ENCODE measurements at places on chromosomes 12 and 14.

DNA sequence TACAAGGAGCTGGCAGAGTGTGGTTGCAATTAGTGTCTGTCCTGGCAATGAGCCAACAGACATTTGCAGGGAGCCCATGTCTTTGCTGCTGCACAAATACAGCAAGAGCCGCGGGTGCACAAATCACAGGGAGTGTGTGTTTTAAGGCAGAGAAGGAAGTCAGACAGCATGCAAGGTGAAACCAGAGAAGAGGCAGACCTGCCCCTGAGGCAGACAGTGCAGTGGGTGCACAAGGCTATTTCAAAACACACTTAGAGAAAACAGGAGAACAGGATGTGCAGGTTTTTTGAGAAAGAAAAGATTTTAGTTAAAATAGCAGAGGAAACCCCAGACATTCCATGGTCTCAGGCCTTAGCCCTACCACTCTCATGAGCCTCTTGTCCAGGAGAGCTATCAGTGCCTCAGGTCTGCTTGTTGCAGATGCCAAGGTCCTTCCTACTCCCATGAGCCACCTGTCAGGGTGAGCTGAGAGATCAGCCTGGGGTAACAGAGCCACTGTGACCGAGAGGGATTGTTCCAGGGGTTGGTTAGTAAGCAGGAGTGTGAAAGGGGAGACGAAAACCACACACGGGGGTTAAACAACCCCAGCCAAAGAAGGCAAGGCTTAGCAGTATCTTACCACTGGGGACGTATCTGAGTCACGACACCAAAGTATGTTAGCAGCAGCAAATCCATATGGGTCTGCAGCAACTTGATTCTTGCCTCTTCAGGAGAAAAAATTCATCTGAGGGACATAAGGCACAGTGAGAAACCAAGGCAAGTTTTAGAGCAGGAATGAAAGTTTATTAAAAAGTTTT, 78.1 kb downstream of the C14orf132 start:
- DNase-seq: peak; percentile 45

GRCh38 chr12:64825143-64826021, 935 bp downstream of the TBC1D30 start:
- no peak for DNase-seq

DNA sequence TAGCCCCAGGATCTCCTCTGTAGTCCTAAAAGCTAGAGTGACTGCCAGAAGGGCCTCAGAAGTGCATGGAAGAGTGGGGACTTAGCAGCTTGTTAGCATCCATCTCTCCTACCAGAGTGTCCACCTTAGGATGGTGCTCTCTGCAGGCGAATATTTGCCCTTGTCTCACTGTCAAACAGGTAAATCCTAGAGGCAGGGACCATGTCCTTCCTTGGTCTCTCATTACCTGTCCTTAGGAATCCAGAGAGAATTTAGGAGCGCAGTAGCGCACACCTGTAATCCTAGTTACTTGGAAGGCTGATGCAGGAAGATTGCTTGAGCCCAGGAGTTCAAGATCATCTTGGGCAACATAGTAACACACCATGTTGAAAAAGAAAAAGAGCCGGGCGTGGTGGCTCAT, 21.4 kb downstream of the AGAP2 start:
- DNase-seq: no peak

GRCh38 chr12:130299574-130299973, 38.1 kb upstream of the PIWIL1 start:
- no peak for DNase-seq

DNA sequence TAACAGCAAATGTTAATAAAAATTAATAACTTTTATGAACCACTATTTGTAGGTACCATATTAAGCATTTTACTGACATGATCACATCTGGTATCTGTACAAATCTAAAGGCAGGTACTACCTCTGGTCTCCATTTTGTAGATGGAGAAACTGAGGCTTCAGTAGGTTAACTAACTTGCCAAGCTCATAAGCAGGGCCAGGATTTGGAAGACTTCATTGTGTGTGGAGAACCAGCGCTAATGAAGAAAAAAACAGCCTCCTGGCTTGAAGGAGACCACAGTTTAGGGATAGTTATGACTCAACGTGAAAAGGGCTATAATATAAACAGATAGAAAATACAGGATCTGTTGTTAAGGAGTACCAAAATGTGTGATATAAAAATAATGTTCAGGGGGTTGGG, 1.0 kb downstream of the NUP37 start:
- DNase-seq: peak; percentile 11

DNA sequence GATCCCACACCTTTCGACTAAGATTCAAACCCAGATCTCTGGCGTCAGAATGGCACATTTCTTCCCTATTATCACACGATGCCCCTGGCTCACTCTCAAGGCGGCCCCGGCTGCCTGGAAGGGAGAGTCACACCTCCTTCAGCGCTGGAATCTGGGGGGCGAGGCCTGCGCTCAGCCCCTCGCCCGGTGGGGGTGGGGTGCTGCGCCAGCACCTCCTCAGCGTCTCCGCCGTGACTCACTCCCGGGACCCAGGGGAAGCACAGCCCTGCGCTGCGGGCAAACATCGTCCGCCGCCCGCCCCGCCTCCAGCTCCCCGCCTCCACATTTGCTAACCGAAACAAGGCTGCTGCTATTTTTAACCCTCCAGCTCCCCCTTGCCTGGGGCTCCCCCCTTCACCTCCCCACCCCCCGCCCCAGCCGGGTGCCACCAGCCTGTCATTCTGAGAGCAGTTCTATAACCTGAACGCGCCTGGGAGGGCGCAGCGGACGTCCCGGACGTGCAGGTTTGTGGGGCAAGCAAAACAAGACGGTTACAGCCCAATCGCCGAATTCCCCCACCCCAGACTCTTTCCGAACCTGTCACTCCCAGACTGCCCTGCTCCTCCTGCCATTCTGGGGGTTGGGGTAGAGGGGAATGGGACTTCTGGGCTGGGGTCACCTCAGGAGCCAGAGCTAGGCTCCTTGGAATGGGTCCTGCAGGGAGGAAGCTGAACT, 6.7 kb downstream of the HDAC7 start:
- DNase-seq: peak; percentile 84

- DNase-seq: peak; percentile 59
Measured at GRCh38 chr14:58428118-58428683, 682 bp downstream of the KIAA0586 start.

DNA sequence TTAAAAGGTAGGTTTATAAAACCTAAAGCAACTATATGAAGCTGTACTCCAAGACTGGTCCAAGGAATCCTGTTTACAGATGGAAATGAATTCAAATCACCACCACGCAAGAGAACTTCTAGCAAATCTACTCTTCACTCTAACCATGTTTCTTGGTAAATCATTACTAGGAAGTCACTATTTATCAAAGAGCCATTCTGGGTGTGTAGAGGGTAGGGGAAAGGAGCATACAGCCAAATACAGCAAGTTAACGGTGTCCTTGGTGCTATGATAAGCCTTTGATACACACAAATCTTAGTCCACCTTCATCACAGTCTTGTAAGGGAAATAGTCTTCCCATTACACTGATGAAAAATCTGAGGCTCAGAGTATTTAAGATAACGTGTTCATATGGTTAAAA, 16.8 kb downstream of the NIN start:
- DNase-seq: no peak

GRCh38 chr12:121657305-121658008, 12.0 kb downstream of the MORN3 start:
- DNase-seq: no peak

DNA sequence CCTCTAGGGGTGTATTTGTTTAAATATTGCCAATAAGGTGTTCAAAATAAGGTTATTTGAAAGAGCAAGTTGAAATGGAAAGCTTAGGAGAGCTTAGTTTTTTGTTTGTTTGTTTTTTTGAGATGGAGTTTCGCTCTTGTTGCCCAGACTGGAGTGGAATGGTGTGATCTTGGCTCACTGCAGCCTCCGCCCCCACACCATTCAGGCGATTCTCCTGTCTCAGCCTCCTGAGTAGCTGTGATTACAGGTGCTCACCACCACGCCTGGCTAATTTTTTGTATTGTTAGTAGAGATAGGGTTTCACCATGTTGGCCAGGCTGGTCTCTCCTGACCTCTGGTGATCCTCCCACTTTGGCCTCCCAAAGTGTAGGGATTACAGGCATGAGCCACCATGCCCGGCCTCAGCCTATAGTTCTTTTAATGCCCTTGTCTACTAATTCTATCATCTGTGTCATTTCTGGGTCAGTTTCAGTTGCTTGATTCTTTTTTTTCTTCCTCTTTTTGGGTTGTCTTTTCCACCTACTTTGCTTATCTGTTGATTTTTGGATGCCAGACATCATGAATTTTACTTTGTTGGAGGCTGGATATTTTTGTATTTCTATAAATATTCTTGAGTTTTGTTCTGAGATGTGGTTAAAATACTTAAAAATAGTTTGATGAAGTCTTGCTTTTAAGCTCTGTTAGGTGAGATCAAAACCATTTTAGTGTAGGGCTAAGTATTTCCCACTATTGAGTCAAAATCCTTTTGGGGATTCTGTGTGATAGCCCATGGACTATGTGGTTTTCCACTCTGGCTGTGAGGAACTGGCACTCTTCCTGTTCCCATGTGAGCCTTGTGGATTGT, 18.7 kb downstream of the RCOR1 start:
- no peak for DNase-seq

GRCh38 chr12:52023976-52024688, 17.4 kb downstream of the TAMALIN start:
- peak; percentile 18 for DNase-seq

DNA sequence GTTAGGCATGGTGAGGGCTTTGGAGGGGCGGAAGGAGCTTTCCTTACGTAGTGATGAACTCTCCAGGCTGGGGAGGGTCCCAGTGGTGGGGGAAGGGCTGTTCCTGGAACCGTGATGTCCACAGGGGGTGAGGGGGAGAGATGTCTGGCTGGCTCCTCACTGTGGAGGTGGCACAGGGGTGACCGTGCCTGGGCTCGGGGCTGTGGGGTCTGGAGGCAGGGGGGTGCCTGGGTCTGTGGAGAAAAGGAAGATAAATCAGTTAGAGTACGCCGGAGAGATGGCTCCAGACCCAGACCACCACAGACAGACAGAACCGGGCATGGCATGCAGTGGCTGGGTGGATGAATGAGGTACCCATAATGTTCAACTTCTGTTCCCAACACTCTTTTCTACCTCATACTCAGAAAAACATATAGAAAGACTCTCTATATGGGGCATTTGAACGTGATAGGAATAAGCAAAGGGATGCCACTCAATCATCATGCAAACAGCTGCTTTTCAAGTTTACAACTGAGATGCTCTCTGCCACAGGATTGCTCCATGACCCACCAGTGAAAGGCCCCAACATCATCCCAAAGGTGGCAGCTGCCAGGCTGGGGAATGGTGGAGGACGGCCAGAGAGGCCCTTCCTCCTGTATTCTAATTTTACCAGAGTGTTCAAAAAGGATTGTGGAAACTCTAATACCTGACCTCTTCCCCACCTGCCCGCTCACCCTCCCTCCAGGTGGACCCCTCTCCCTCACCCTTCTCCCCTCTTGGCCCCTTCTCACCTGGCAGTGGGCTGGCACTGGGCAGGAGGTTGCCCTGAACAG, 5.6 kb downstream of the MYL6 start:
- DNase-seq: no peak

GRCh38 chr12:111759991-111760390, 6.7 kb upstream of the ALDH2 start:
- DNase-seq: no peak

DNA sequence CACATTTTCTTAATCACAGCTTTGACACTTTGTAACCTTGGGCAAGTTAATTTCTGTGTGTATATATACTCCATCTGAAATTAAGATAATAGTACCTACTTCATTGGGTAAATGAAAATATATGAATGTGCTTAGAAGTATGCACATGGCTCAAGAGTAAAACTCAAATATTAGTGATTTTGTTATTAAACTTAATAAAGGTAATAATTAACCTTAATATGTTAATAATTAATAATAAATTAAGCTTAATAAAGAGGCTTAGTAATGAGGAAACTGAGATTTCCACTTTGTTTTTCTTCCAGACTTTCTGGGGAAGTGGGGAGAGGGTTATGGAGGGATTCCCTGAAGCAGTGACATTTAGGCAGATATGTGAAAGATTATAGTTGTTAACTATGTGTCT, 19.8 kb downstream of the USP15 start:
- DNase-seq: no peak

- DNase-seq: no peak
Measured at GRCh38 chr12:24742378-24742777, 206.5 kb downstream of the BCAT1 start.

DNA sequence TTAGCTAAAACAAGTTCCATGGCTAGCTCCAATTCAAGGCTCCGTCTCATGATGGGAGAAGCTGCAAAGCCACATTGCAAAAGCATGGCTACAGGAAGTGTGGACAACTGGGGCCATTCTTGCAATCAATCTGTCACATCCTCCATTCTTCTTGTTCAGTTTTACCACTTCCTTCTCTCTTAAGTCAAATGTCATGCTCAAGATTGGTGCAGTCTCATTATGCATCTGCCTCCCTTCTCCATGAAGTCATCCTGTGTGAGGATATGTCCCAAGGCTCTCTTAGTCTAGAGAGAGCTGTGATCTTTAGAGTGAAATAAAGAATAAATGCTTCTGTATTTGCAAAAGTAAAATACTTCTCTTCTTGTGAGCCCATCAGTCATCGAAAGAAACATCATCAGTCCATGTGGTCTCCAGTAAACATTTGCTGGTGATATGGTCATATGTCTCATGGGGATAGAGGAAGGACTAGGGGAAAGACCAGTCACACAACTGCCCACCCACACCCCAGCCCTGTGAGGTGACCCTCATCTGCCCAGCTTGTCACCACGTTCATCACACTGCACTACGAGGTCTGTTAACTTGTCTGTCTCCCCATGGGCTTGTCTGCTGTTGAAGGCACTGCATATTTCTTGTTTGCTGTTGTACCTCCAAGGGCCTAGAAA, 303.0 kb downstream of the NUAK1 start:
- no peak for DNase-seq

DNA sequence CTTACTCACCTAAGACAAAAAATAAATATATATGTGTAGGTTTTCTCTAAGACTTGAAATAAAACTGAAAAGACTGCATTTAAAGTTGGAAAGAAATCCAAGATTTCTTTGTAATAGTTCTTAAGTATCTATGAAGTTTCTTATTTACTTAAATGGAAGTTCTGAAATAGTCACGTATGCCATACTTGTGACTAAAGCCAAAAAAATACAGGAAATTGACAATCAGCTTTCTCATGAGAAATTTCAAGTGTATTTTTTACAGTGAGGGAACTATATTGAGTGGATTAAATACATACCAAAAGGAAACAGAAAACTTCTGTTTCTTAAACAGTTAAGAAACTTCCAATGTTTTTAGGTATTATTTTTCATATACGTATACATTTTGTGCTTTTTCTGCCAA, 188.1 kb downstream of the DPY19L2 start:
- no peak for DNase-seq

DNA sequence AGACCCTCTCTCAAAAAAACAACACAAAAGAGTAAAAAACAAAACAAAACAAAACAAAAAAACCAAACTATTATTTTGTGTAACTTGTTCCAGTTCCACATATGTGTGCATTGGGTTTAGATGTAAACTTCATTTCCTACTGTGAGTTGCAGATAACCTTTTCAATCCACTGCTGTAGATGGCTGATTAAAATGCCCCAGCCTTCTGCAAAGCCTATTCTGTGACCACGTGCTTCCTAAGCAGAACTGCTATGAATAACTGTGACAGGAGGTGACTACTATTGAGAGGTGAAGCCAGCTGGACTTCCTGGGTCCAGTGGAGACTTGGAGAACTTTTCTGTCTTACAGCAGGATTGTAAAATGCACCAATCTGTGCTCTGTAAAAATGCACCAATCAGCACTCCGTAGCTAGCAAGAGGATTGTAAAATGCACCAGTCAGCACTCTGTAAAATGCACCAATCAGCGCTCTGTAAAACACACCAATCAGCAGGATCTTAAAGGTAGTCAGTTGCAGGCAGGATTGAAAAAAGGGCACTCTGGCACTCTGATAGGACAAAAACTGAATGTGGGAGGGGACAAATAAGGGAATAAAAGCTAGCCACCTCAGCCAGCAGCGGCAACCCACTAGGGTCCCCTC, 10.3 kb upstream of the ELK3 start:
- no peak for DNase-seq

Data from astrocyte (in vitro differentiated cells and primary cell).